Stimulated activated CD4-positive, alpha-beta T cell treated with anti-CD3 and anti-CD28 coated beads, Interleukin-1b, Interleukin-23, amount 100 ng/mL, for 1 hour (primary cell): ENCODE measurements at places on chromosomes 16 and 17.

- no peak for DNase-seq
These were observed 541 bp downstream of the ACACA start for GRCh38 chr17:37405955-37406634.

- DNase-seq: no peak
These were observed 701 bp downstream of the PDP2 start for GRCh38 chr16:66881014-66881417.

GRCh38 chr17:65022751-65023700 lies 33.5 kb downstream of the GNA13 start:
- DNase-seq: no peak

GRCh38 chr17:1035546-1036170 lies 38.7 kb downstream of the TIMM22 start:
- no peak for DNase-seq

DNA sequence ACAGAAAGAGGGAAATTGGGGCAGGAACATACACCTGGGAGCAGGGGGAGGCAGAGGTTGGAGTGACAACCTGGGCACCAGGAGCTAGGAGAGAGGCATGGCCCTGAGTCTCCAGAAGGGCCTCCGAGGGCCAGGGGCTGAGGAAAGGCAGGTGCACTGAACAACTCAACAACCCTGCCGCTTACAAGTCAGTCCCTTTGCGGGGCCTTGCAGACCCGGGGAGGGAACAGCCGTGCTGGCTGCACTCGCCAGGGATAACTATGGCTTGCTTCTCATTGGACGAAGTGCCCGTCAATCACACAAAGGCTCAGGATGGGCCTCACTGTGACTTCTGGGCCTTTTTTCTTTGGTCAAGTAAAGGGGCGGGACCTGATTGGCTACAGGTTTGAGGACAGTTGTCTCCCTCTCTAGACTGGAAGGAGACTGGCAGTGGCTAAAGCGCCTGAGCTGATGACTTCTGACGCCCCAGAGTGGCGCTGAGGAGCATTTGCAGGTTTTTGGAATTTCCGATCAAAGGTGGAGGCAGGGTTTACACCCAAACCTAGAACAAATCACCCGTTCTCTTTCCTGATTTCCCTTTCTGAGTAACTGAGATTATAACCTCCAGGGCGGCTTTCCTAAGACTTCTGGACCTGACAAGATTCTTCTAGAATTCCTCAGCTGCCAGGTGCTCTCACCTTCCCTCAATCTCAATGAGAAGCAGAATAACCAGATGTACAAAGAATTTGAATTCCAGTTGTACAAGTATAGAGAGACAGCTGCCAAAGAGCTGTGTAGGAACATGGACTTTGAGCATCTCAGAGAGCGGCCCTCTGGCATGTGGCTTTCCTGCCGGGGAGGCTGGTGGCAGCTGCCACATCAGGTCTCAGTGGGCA lies 27.6 kb upstream of the ST6GALNAC2 start:
- no peak for DNase-seq

GRCh38 chr16:67641779-67642708 lies 2.9 kb upstream of the CARMIL2 start:
- no peak for DNase-seq

DNA sequence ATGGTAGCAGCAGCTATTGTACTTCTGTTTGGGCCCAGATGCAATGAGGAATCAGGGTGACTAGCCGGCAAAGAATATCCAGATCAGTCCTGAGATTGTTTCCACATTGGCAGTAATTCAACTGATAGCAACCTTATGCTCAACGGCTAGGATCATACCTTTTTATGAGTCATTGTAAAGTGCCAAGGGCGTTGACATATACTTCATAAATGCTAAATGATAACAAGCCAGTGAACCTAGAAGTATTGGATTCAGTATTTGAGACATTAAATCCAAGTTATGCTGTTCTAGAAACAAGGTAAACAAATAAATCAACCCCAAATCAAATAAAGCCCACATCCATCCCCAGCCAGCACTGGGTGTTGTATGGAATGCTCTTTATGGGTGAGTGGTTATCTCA lies 207.1 kb upstream of the ZFHX3 start:
- no peak for DNase-seq

- DNase-seq: no peak
These were observed 28.5 kb downstream of the FTO start for GRCh38 chr16:53732296-53732929.

DNA sequence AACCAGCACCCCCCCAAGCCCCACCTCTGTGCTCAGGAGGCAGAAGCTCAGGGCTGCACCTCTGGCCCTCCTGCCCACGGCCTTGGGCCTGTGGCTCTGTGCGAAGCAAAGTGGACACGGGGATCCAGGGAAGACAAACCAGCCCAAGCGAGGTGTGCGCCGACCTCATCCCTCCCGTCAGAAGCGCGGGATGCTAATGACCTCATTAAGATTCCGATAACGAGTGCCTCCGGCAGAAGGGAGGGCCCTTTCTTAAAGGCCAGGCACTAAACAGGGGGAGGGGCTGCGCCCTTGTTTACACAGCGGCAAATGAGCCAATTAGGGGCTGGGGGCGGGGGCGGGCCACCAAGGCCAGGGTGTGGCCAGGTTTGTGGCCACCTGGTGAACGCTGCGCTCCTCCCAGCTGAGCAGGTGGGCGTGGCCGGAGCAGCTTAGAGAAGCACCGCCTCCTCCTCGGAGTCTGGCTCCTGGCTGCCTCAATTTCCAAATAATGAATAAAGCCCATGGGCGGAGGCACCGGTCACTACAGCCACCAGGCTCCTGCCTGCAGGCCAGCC lies 3.2 kb downstream of the CBX4 start:
- no peak for DNase-seq

DNA sequence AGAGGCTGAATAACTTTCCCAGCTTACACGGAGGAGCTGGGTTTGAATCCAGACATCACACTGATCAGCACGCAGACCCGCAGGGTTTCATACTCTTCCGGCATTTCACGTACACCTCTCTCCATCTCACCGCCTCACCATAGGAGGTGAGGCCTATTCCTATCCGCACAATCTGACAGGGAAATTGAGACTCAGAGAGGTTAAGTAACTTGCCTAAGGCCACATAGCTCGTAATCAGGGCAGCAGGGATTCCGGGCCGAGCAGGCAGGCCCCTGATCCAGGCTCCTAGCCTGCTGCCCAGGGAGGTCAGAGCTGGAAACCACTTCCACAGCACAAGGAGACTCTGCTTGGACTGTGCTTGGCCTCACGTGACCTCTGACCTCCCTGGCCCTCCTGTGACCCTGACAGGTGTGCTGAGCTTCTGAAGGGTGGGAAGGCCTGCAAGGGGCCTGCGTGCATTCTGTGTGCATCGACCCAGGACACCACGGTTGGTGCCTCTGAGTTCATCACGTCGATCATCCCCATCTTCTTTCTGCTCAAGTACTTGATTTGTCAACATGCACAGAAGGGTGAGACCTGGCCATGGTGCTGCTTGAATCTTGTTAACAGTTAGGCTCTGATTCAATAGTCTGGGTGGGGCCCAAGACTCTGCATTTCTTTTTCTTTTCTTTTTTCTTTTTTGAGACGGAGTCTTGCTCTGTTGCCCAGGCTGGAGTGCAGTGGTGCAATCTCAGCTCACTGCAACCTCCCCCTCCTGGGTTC lies 4.7 kb downstream of the CEP295NL start:
- DNase-seq: no peak

DNA sequence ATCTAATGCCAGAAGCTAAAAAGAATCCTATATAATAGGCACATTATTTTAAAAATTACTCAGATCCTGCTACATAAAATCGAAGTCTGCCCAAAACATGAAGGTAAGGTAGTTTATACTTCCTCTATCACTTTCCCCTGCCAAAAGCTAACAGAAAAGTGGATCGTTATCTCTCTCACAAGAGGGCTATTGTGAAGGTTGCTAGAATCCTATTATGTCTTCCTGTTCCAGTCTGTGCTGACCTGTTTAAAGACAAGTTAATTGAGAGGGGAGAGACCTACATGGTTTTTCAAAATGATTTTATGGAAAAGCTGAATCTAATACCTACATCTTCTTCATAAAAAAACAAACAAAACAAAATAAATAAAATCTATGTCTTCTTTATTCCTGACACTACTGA lies 1410.9 kb upstream of the CDH8 start:
- no peak for DNase-seq

DNA sequence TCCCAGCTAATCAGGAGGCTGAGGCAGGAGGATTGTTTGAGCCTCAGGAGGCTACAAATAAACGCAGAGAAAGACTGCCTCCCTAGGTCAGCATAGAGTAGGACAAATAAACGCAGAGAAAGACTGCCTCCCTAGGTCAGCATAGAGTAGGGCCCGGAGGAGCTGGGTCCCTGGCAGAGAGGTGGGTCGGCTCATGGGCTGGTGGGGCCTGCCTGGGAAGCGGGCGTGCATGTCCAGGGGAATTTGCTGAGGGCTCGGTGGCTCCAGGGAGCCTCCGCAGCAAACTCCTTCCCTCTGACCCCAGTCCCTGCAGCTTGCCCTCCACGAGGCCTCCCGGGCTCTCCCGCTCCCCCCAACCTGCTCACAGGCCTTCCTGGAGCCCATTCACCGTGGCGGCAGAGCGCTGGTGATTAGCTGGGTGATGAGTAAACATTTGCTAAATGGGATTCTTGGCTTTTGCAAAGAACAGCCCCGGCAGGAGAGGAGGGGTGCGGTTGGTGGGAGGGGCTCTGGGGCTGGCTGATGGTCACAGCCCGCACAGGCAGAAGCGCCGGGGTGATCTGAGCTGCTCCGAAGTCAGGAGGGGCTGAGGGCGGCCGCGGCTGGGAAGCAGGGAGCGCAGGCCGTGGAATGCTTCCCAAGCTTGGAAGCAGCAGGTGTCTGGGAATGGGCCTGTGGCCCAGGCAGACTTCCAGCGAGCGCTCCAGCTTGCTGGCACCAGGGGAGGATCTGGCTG lies 93.1 kb downstream of the RTN4RL1 start:
- DNase-seq: no peak

- no peak for DNase-seq
These were observed 1299.0 kb downstream of the CDH11 start for GRCh38 chr16:63822818-63823217.

DNA sequence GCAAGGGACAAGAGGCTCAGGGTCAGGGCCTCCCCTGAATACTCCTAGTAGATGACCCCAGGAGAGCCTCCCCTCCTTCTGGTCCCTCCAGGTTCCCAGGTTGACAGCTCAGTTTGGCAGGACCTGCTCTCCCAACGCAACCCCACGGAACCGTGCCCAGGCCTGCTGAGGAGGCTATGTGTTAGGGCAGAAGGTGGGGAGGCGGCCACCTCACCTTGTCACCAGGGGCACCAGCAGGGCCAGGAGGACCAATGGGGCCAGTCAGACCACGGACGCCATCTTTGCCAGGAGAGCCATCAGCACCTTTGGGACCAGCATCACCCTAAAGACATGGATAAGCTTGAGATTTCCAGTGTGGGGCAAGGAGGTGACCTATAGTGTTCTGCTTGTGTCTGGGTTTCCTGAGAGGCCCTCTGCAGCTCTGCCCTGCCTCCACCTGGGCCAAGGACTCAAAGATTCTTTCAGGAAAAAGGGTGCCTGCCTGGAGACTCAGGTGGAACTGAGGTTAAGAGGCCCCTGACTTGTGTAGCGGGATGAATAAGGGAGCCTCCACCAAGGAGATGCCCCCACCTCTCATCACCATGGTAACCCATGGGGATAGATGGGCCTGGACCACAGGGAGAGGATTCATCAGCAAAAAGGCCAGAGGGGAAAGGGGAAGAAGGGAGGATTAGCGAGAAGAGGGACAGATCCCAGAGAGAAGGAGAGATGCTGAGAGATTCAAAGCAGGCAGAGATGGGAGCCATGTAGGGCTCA lies 10.7 kb downstream of the COL1A1 start:
- no peak for DNase-seq

DNA sequence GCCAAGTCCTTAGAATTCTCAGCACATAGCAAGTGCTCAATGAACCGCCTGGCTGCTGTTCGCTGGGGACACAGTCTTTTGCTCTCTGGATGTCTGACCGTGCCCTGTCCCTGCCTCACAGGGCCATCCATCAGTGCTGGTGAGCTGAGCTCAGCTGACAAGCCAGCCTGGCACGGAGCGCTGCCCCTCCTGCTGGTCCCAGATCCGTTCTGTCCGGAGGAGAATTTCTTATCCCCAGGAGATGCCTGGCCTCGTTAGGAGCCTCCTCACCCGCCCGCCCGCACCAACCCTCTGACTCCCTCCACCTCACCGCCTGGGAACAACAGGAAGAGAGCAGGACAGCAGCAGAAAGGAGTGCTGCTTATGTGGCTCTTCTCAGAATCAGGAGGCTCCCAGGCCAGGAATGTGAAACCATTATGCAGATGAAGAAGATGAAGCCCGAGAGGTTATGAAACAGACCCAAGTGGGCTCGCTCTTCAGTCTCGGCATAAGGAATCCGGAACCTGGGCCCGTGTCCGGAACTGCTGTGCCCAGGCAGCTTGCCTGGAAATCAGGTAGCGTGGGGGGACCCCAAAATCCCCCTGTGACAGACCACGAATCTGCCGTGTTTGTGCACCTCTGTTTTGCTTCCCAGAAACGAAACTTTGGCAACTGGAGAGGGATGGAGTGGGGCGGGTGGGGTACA lies 28.8 kb upstream of the RMI2 start:
- no peak for DNase-seq

GRCh38 chr17:48593126-48593829 lies at the start of gene HOXB5:
Gene HOXB5 (minus strand): TSS chr17:48593779. CDS start chr17:48593682, 97 bp downstream.
- DNase-seq: no peak

DNA sequence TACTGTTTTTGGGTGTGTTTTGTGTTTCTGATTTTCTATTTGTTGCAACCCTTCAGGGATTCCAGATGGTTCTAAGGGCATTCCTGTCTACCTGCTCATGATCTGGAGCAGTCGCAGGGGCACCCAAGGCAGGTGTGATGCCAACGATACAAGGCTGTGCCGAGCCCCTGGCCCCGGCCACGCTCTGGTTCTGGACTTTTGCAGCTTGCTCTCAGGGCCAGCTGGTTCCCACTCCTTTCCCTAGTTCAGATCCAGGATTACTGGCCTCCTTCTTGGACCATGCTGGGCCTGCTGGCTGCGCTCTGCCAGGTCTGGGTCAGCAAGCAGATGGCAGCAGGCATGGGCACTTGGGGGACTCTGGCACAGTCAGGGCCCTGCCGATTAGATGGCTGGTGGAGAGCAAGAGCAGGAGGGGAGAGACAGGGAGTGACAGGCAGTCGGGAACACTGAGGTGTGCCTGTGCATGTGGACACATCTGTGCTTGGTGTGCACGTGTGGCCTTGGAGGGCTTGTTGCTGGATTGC lies 15.2 kb upstream of the RAP1GAP2 start:
- DNase-seq: no peak

- DNase-seq: no peak
These were observed 2.5 kb downstream of the VAT1L start for GRCh38 chr16:77790912-77791311.

GRCh38 chr17:18213666-18214270 lies 11.7 kb upstream of the LLGL1 start:
- DNase-seq: no peak

- DNase-seq: no peak
These were observed 2.0 kb upstream of the SYNGR2 start for GRCh38 chr17:78166416-78166815.

- DNase-seq: no peak
These were observed 9.6 kb upstream of the ATP2C2 start for GRCh38 chr16:84358601-84359295.
